NK-92 treated with Interleukin-12 subunit alpha and Interleukin-12 subunit beta, amount 100 ng/mL, for 24 hours (cell line): ENCODE measurements at places on chromosomes 7 and 10.

GRCh38 chr10:104706886-104707285 is 65.8 kb downstream of the SORCS3 start:
- DNase-seq = no peak

DNA sequence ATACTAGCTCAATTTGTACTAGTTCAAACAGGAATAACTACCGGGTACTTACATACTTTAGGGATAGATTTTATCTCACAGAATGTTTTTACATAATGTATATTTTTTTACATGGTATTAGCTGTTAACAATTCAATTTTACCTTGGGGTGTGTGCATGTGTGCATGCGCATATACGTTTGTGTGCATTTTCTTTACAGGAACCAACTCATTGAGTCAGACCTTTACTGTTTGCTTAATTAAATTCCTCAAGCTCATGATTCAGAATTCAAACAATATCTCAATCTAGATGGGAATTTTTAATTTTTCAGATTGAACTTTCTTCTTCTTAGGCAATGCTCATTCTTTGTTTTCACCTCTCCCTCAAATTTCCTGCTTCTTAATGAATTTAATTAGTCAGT is 24.7 kb upstream of the WASL start:
- DNase-seq = no peak

DNA sequence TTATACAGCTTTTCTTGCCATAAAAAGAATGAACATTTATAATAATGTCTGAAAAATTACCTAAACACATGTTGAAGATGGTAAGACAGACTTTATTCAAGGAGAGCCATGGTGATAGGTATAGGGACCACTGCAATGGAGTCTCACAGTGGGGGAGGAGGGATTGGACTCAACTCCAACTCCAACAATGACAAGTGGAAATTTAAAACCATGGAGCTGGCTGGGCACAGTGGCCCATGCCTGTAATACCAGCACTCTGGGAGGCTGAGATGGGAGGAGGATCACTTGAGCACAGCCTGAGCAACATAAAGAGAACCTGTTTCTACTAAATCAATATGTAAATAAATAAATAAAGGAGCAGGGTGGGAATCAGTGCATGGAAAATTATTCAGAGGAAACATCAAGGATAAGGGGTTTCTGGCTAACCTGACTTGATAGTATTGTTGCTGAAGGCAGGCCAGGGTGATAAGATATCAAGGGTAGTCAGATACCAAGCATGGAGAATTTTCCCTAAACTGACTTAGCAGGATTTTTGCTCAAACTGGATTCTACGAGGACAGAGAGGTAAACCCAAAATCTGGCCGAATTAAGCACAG is 19.5 kb upstream of the MICU1 start:
- DNase-seq = no peak

GRCh38 chr10:66695046-66695445 is 230.8 kb upstream of the LRRTM3 start:
- DNase-seq = no peak

- no peak for DNase-seq
Measured at GRCh38 chr10:17217631-17218232, 10.3 kb upstream of the VIM start.

GRCh38 chr10:33800545-33800944 is 466.1 kb upstream of the NRP1 start:
- no peak for DNase-seq
